ENCODE measurements at places on chromosomes 13 and 19. TPM values are rescaled to one million over a fixed set of nuclear protein-coding genes. Genes with fewer than 3 reads are reported as not detected.
A peak's percentile ranks its signal among the peaks of the same experiment; 100 is the strongest.

The SIGLEC12 gene
- total RNA-seq = 4.5 TPM

The ANGPTL8 gene
- total RNA-seq = not detected

The LRG1 gene
- 0.37 TPM for total RNA-seq

The ATP4A gene
- not detected for total RNA-seq

The HSD17B14 gene
- 0.89 TPM for total RNA-seq

The TMEM190 gene
- total RNA-seq = not detected

DNA sequence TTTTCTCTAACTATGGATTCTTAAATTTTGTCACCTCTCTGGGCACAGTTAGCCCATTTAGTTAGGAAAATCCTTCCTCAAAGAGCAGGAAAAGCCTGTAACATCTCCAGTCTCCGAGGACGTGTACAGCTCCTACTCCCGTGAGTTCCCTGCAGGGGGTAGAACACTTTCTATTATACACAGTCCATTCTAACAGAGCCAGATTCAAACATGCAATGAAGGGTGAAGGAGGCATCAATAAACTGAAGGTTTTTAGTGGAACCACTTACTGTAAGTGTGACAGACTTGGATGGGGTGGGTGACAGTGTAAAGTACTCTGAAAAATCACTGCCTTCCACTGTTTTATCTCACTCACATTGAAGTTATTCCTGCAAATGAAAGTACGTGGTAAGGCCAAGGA is 204.7 kb upstream of the DACH1 start:
- no peak overlapping the region for H3K4me3 ChIP-seq
- no peak overlapping the region for H3K27ac ChIP-seq
- no peaks in the 10 kb centered on the region for H3K36me3 ChIP-seq
- no peaks in the 10 kb centered on the region for H3K27me3 ChIP-seq

DNA sequence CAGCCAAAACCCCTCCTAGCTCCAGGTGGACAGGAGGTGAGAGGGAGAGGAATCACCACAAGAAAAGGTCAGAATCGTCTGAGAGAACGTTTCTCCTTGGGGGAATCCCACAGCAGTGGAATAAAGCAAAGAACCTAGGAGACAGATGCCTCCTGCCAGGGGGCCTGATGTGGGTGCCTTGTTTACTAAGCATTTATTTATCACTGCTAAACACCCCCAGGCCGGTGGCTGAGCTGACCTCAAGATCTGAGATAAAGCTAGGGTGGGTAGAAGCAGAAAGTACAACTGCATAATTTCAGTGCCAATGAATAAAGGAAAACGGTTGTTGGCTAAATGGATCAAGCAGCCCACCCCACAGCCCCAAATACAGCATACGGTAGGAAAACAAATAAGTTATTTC is 33.9 kb upstream of the ATP11A start:
- no peaks in the 10 kb centered on the region for H3K36me3 ChIP-seq
- DNase-seq = no peak
- no peaks in the 10 kb centered on the region for H3K4me1 ChIP-seq

DNA sequence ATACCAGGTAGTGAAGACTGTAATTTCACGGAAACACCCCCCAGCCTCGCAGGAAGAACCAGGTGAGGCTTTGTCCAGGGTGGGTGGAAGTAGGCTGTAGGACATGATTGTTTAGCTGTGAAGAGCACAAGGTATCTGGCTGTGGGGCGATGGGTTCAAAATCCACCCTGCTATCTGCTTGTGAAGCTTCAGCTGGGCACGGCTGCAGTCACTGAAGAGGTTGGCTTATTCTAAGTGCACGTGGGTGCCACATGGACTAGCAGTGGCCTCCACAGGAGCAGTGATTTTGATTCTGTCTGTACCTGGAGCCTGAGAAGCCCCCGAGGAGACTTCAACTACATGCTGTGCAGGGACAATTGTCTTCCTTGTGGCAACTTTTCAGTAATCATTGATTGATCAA is 254.1 kb downstream of the FGF9 start:
- DNase-seq = no peak
- H3K36me3 ChIP-seq = no peaks in the 10 kb centered on the region
- no peak overlapping the region for H3K27ac ChIP-seq
- no peaks in the 10 kb centered on the region for H3K4me1 ChIP-seq
- H3K27me3 ChIP-seq = no peaks in the 10 kb centered on the region

DNA sequence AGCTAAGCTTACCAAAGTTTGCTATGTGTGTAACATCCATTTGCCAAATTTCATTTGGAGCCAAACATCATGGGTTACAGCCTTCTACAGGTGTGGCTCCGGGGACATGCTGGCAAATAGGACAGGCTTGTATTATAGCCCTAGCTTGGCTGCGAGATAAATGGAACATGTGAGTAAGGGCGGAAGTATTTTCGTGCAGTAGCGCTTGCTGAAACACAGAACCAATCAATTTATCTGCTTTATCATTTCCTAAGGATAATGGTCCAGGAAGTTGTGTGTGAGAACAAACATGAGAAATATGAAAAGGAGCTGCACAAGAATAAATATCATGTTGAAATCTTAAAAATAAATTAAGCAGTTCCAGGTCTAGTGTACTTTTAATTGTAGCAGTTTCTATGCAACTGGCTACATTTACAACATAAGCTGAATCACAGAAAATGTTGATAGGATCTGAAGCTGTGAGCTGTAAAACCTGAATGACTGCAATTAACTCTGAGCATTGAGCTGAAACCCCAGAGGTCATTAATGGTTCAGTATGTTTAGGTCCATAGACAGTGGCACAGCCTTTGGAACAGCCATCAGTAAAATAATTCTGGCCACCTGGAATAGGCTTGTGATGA is 22.2 kb upstream of the ZNF100 start:
- H3K4me1 ChIP-seq = no peaks in the 10 kb centered on the region
- no peaks in the 10 kb centered on the region for H3K36me3 ChIP-seq
- no peak overlapping the region for H3K4me3 ChIP-seq
- H3K27me3 ChIP-seq = no peaks in the 10 kb centered on the region

- H3K4me1 ChIP-seq = peaks cover 56% of the 10 kb centered on the region
- no peak for DNase-seq
- peak overlapping the region; percentile 89 for H3K4me3 ChIP-seq
These were observed 461 bp upstream of the TM9SF2 start for GRCh38 chr13:99500839-99501183.

- no peak overlapping the region for H3K27ac ChIP-seq
- no peak overlapping the region for H3K4me3 ChIP-seq
- no peaks in the 10 kb centered on the region for H3K4me1 ChIP-seq
- peaks cover 26% of the 10 kb centered on the region for H3K36me3 ChIP-seq
These were observed 82.7 kb upstream of the SLC15A1 start for GRCh38 chr13:98835156-98835555.

DNA sequence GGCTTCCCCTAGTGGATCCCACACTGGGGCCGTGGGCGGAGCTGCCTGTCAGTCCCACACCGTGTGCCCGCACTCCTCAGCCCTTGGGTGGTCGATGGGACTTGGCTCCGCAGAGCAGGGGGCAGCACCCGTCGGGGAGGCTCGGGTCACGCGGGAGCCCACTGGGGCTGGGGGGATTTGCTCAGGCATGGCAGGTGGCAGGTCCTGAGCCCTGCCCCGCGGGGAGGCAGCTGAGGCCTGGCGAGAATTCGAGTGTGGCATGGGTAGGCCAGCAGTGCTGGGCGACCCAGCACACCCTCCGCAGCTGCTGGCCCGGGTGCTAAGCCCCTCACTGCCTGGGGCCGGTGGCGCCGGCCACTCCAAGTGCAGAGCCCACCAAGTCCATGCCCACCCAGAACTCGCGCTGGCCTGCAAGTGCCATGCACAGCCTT is 481.7 kb upstream of the PRR20A start:
- no peaks in the 10 kb centered on the region for H3K4me1 ChIP-seq
- no peak overlapping the region for H3K27ac ChIP-seq
- no peaks in the 10 kb centered on the region for H3K27me3 ChIP-seq

- H3K36me3 ChIP-seq = peaks cover 27% of the 10 kb centered on the region
- H3K4me3 ChIP-seq = peak within 1 kb of the TSS; percentile 17
- H3K27me3 ChIP-seq = no peaks in the 10 kb centered on the region
- no peak within 1 kb of the TSS for H3K27ac ChIP-seq
These were observed at the start of gene OVOL3 for GRCh38 chr19:36110487-36111199. TSS of gene OVOL3 (plus strand) at chr19:36111143. CDS start at chr19:36111203, 60 bp downstream.

GRCh38 chr13:38872693-38873092 is 117.9 kb downstream of the STOML3 start:
- no peak for DNase-seq
- no peak overlapping the region for H3K4me3 ChIP-seq
- H3K27me3 ChIP-seq = peaks cover 8% of the 10 kb centered on the region
- H3K36me3 ChIP-seq = no peaks in the 10 kb centered on the region

GRCh38 chr13:98524391-98524790 is 52.5 kb downstream of the STK24 start:
- no peak overlapping the region for H3K4me3 ChIP-seq
- no peak for DNase-seq
- H3K27me3 ChIP-seq = no peaks in the 10 kb centered on the region
- peaks cover 11% of the 10 kb centered on the region for H3K36me3 ChIP-seq

- no peak for DNase-seq
- H3K27ac ChIP-seq = no peak overlapping the region
- H3K27me3 ChIP-seq = peaks cover 9% of the 10 kb centered on the region
- H3K36me3 ChIP-seq = no peaks in the 10 kb centered on the region
- peaks cover 12% of the 10 kb centered on the region for H3K4me1 ChIP-seq
These were observed 42.5 kb downstream of the IRS2 start for GRCh38 chr13:109743706-109744453.

DNA sequence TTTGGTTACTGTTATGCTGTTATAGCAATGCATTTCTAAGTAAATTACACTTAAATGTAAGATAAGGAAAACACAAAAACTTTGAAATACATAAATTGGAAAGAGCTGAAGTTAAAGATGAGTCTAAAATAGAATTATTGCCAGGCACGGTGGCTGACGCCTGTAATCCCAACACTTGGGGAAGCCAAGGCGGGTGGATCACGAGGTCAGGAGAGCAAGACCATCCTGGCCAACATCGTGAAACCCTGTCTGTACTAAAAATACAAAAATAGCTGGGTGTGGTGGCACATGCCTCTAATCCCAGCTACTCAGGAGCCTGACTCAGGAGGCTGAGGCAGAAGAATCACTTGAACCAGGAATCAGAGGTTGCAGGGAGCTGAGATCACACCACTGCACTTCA is 905.4 kb upstream of the GPC6 start:
- no peak overlapping the region for H3K27ac ChIP-seq
- H3K27me3 ChIP-seq = no peaks in the 10 kb centered on the region
- H3K36me3 ChIP-seq = no peaks in the 10 kb centered on the region
- no peak for DNase-seq
- no peak overlapping the region for H3K4me3 ChIP-seq

GRCh38 chr13:51645154-51645650 is 60.9 kb downstream of the WDFY2 start:
- peak overlapping the region; percentile 43 for H3K27ac ChIP-seq
- peaks cover 31% of the 10 kb centered on the region for H3K4me1 ChIP-seq
- DNase-seq = no peak
- no peaks in the 10 kb centered on the region for H3K36me3 ChIP-seq
- H3K27me3 ChIP-seq = no peaks in the 10 kb centered on the region

DNA sequence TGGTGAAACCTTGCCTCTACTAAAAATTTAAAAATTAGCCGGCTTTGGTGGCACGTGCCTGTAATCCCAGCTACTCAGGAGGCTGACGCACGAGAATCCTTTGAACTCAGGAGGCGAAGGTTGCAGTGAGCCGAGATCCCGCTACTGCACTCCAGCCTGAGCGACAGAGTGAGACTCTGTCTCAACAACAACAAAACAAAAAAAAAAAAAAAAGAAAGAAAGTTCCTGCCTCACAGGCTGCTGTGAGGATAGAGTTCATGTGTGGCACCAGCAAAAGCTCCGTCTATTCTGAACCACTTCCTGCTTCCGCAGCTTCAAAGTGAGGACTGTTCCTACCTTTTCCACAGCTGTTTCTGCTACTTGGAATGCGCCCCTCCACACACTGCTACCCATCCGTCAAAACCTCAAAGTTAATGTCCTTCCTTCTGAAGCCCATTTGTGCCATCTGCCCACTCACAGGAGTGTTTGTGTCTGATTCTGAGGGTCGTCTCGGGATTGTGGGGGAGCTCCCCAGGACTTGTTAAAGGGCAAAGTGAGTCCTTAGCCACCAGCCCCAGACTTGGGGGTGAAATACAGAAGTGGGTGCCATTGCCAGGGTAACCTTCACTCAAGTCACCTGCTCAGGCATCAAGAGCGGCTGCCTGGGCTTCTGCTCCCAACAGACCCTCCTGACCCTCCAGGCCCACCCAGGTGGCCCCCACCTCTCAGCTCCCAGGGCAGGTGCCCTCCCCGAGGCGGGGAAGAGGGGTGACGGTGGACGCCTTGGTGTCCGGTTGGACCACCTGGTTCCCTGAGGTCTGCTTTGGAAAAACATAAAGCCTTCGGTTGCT is 2.9 kb downstream of the MFSD12 start:
- DNase-seq = peak; percentile 25
- peak overlapping the region; percentile 69 for H3K27ac ChIP-seq
- no peaks in the 10 kb centered on the region for H3K27me3 ChIP-seq
- H3K36me3 ChIP-seq = peaks cover 18% of the 10 kb centered on the region
- H3K4me1 ChIP-seq = peaks cover 35% of the 10 kb centered on the region

GRCh38 chr19:33872445-33873320 is 76.0 kb downstream of the KCTD15 start:
- peaks cover 7% of the 10 kb centered on the region for H3K27me3 ChIP-seq
- H3K4me3 ChIP-seq = no peak overlapping the region

- no peaks in the 10 kb centered on the region for H3K27me3 ChIP-seq
- no peak for DNase-seq
- peaks cover 26% of the 10 kb centered on the region for H3K36me3 ChIP-seq
- peaks cover 4% of the 10 kb centered on the region for H3K4me1 ChIP-seq
These were observed 23.2 kb downstream of the KDM4B start for GRCh38 chr19:4991996-4992698.

- H3K27me3 ChIP-seq = no peaks in the 10 kb centered on the region
- H3K27ac ChIP-seq = no peak overlapping the region
- H3K4me3 ChIP-seq = no peak overlapping the region
- H3K36me3 ChIP-seq = peaks cover 3% of the 10 kb centered on the region
- peaks cover 6% of the 10 kb centered on the region for H3K4me1 ChIP-seq
- no peak for DNase-seq
These were observed 258.9 kb downstream of the FOXO1 start for GRCh38 chr13:40407567-40407966.

DNA sequence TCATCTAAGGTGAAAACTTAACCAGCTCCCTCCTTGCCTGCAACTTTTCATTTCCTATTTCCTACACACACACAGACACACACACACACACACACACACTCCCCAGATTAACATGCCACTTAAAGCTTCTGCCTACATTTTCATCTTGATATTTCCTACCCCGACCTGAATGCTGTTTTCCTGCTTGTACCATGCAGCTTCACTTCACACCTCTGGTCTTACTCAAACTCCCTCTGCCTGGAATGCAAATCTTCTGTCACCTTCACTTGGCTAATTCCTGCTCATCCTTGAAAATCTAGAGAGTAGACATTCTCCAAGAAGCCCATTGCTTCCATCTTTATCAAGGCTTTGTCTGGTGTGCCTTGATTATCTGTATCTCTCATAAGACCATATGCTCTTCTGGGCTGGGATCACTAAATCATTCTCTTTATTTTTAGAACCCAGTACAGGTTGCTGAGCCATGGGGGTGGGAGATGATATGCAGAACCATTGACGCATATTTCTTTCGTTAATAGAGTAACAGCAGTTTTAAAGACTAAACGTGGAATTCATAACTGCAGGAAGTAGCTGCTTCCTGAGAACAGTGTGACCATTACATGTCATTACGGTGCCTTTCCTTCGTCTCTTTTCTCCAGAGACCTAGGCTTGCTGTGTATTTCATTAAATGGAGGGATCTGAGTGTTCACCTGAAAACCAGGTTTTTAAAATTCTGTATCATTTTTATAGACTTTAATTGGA is 37.7 kb downstream of the CNMD start:
- H3K27ac ChIP-seq = no peak overlapping the region
- peaks cover 2% of the 10 kb centered on the region for H3K4me1 ChIP-seq
- H3K4me3 ChIP-seq = no peak overlapping the region
- peaks cover 1% of the 10 kb centered on the region for H3K27me3 ChIP-seq
- DNase-seq = no peak

- H3K27me3 ChIP-seq = no peaks in the 10 kb centered on the region
- no peaks in the 10 kb centered on the region for H3K4me1 ChIP-seq
- no peak for DNase-seq
- no peak overlapping the region for H3K4me3 ChIP-seq
- H3K27ac ChIP-seq = no peak overlapping the region
These were observed 39.1 kb downstream of the DOCK9 start for GRCh38 chr13:98938801-98939200.

All from activated T-helper 2 cell treated with anti-CD3 and anti-CD28 coated beads, Interferon-gamma antibody, Interleukin-2, Interleukin-4, amounts not matched to agents 10 μg/mL and 5 μg/mL and 100 μg/mL, durations not matched to agents 14 hours and 24 hours and 36 hours (primary cell).